T47D (cell line): ENCODE measurements at places on chromosomes 5 and 9.

GRCh38 chr9:79798450-79798849 is 226.7 kb downstream of the TLE4 start:
- DNase-seq, result no peak

GRCh38 chr9:131854334-131854733 is 114.5 kb upstream of the RAPGEF1 start:
- DNase-seq, result no peak

GRCh38 chr9:8457816-8458215 is 658.2 kb upstream of the DMAC1 start:
- no peak for DNase-seq

GRCh38 chr5:29197631-29198454 is 1995.6 kb upstream of the CDH6 start:
- DNase-seq, result no peak

- DNase-seq, result no peak
Measured at GRCh38 chr5:155299386-155300005, 285.9 kb downstream of the KIF4B start.

- DNase-seq, result no peak
Measured at GRCh38 chr5:71974622-71975021, 132.7 kb upstream of the MAP1B start.

GRCh38 chr9:72290311-72290710 is 74.7 kb downstream of the ZFAND5 start:
- no peak for DNase-seq

- no peak for DNase-seq
Measured at GRCh38 chr5:100790170-100790665, 112.9 kb downstream of the ST8SIA4 start.

DNA sequence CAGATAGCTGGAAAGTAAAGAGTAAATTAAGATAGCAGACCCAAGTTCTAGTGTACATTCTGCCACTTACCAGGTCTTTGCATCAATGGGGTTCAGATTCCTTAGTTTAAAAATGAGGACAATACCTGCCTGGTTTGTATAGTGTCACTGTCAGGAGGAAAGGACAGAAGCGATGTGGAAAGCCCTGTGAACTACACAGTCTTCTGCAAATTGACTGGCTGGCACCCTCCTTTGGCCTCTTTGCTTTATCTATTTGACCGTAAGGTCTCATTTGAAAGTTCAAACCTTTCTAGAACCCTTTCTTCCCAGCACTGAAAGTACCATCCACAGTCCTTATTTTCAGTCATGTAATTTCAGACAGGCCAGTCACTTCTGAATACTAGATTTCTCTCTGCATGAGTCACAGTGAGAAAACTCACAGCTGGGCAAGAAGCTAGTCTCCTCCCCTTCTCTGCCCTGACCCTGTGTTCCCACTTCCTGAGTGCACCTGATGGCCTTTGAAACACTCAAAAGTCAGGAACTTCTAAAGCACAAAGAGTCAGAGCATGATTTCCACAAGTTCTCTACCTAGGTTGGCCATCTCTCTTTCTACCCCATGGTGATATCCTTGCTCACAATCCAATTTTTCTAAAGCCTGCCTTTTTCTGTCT is 91.3 kb upstream of the RASEF start:
- no peak for DNase-seq

GRCh38 chr5:114948363-114948762 is 221.3 kb downstream of the TRIM36 start:
- no peak for DNase-seq

DNA sequence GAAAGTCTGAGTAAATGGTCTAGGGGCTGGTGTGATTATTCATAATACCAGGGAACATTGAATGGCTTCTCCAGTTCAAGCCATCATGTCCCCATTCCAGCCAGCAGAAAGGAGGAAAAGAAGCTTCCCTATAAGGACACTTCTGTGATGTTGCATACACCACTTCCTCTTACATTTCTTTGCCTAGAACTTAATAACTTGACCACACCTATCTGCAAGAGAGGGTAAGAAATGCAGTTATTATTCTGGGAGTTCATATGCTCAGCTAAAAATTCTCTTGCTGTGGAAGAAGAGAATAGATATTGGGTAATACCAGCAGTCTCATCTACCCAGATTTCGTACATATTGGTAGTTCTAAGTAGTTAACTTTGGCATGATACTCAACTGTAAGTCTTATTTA is 166.1 kb downstream of the SLC28A3 start:
- DNase-seq, result no peak

- DNase-seq, result no peak
Measured at GRCh38 chr9:127047971-127048370, 74.5 kb downstream of the ANGPTL2 start.

DNA sequence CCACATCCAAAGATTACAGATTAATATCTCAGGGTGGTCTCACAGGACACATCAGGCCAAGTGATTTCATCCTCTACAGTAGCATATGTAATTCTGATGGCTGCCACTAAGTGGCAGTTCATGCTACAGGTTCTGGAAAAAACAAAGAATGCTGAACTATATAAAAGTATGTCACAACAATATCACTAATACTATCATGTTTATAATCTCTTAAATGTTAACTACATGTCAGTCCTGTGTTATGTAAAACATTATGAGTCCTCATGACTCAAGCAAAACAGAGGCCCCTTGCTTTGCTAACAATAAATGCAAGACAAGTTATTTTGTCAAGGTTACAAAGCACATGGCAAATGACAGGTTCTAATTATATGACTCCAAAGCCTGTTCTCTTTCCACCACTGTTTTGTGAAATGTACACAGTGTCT is 233.2 kb downstream of the FBXL17 start:
- no peak for DNase-seq

DNA sequence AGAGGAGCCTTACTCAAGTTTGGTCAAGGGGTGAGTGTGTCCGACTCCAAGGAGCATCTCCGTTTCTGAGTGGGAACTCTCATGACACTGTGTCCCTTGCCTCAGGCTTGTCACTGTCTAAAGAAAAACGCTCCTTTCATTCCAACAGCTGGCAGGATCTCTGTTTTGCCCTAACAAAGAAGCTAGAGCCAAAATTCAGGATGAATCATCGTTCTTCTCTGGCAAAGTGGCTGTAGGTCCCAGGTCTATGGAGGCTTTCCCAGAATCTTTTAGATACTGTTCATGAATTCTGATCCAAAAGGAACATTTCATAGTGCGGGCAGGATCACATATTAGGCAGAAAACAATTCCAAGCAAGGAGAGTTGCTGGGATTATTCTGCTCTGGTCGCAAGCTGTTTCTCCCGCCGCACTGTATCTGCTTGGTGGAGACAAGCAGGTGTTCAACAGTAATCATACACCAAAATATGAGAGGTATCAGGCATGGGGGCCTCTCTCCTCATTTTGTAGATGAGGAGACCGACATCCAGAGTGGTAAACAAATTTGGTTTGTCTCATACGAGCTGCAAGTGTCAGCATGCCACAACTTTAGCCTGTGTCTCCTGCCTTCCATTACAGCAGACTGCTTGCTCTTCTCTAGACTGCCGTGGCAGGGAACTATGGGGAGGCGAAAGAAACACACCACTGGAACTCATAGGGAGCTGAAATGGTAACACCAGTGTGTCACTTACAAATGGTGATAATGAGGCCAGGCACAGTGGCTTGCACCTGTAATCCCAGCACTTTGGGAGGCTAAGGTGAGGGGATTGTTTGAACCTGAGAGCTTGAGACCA is 72.6 kb downstream of the ENTREP1 start:
- DNase-seq, result no peak

GRCh38 chr9:40884072-40884901 is 244.2 kb downstream of the FOXD4L6 start:
- DNase-seq, result peak; percentile 22

GRCh38 chr9:7316166-7316795 is 483.3 kb downstream of the DMAC1 start:
- DNase-seq, result no peak

- no peak for DNase-seq
Measured at GRCh38 chr9:120351106-120351505, 228.9 kb downstream of the CDK5RAP2 start.

DNA sequence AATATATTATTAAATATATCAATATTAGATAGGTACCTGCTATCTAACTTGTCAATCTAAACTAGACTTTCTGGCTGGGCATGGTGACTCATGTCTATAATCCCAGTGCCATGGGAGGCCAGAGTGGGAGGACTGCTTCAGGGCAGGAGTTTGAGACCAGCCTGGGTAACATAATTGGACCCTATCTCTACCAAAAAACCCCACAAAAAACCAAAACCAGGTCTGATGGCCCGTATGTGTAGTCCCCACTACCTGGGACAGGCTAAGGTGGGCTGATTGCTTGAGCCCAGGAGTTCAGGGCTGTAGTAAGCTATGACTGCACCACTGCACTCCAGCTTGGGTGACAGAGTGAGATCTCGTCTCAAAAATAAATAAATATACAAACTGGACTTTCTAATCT is 55.0 kb downstream of the PJA2 start:
- DNase-seq, result no peak

- DNase-seq, result no peak
Measured at GRCh38 chr5:131256507-131256823, 7.4 kb upstream of the CDC42SE2 start.

GRCh38 chr9:75152416-75152815 is 64.1 kb downstream of the OSTF1 start:
- DNase-seq, result no peak

- no peak for DNase-seq
Measured at GRCh38 chr5:39209924-39210323, 9.4 kb downstream of the FYB1 start.

GRCh38 chr9:98374385-98375051 is 119.1 kb upstream of the TBC1D2 start:
- DNase-seq, result no peak

- peak; percentile 65 for DNase-seq
Measured at GRCh38 chr9:12425878-12426864, 267.0 kb upstream of the TYRP1 start.

GRCh38 chr5:44845777-44846176 is 37.0 kb downstream of the MRPS30 start:
- no peak for DNase-seq

GRCh38 chr5:177185993-177186392 is 52.4 kb downstream of the NSD1 start:
- DNase-seq, result no peak

GRCh38 chr5:154117050-154117449 is 73.5 kb upstream of the GALNT10 start:
- no peak for DNase-seq

DNA sequence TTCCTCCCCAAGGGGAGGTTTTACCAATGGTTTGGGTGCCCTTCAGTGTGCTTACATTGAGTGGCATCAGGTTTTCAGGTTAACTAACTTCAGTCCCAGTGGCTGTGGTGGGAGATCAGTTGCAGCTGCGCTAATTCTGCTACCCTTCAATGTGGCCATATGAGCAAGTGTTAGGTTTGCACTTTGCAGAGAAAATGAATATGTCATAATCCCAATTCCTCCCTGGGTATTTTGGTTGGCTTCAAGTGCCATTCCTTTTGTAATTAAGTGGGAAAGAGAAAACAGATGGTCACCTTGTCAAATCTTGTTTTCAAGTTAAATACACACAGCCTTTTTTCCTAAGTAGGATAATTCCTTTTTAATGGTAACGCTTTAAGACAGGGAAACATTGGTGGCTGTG is 236.2 kb downstream of the TLE4 start:
- DNase-seq, result no peak

DNA sequence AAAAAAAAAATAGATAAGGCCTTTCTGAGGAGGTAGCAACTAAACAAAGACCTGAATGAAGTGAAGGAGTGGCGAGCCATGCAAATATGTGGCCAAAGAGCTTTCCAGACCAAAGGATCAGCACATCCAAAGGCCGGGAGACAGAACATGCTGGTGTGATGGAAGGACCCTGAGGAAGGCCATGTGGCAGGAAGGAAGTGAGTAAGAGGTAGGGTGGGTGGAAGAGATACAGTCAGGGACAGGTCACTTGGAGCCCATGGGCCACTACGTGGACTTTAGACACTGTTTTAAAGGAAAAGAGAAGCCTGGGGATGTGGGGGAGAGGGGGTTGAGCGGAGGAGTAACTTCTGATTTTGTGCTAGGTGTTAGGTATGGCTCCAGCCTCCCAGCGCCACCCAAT is 31.3 kb downstream of the SPRY4 start:
- no peak for DNase-seq

DNA sequence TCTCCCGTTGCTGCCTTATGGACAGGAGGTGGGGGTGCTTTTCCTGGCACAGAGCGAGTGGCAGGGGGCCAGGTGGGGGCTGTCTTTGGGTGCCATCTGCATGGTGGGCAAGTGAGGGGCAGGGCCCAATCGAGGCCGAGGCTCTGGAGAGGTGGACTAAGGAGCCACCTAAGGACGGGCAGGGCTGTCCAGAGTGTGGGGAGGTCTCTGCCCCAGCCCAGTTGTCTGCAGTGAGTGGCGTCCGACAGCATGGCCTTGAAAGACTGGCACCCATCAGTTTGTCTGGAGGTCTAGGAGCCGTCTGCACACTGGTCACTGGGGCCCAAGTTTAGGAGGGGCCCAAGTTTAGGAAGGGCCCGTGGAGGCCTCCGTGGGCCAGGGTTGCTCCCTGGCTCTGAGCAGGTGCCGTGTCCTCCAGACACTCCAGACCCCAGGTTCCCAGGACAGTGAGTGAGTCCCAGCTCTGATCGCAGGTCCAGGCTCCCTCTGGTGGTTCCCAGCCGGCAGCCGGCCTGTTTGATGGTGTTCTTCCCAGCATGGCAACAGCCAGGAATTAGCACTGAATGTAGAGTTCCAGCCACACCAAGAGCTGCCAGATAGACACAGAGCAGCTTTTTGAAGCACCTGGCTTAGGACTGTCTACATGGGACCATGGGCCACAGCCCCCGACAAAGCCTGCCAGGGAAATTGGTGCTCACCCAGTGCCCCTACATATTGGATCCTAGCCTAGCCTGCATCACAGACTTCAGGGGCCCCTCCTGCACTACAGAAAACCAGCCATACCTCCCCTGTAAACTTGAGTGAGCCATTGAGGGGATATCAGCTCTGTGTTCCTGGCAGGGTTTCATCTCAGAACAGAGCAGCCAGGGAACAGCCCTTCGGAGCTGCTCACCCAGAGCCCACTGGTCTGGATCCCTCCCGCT is 120.9 kb downstream of the WNK2 start:
- peak; percentile 71 for DNase-seq

GRCh38 chr5:134177369-134178095 is 782 bp upstream of the SKP1 start:
- no peak for DNase-seq

DNA sequence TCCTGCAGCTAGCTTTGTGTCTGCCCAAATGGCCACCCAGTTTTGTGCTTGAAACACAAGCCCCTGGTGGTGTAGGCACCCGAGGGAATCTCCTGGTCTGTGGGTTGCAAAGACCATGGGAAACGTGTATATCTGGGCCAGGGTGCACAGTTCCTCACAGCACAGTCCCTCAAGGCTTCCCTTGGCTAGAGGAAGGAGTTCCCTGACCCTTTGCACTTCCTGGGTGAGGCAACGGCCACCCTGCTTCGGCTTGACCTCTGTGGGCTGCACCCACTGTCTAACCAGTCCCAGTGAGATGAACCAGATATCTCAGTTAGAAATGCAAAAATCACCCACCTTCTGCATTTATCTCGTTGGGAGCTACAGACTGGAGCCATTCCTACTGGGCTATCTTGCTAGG is 865.0 kb upstream of the ACO1 start:
- DNase-seq, result no peak

DNA sequence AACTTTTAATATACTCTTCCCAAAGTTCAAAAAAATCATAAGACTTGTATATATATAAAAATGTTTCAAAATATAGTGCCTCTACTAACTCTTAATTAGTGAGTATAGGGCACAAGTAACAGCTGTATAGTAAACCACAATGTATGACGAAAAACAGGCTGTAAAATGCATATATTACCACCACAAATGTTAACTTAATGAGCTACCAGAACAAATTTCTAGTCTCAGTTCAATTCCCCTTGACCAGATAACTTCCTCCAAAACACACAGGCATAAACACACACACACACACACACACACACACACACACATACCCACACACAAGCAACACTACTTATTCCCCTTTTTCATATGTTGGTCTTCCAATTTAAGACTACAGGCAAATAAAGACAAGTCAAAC is 78.8 kb downstream of the FBXL17 start:
- no peak for DNase-seq
